ENCODE measurements at places on chromosomes 13 and 19. TPM values are rescaled to one million over a fixed set of nuclear protein-coding genes. Genes with fewer than 3 reads are reported as not detected.

The ZNF737 gene
- total RNA-seq, result 2.2 TPM

The RXFP2 gene
- not detected for total RNA-seq

The NCR1 gene
- 0.27 TPM for total RNA-seq

The SCEL gene
- total RNA-seq, result not detected

The TPGS1 gene
- total RNA-seq, result 9.9 TPM

The ZNF667 gene
- total RNA-seq, result 3.1 TPM

The KLK2 gene
- not detected for total RNA-seq

The COX7A1 gene
- 1,741 TPM for total RNA-seq

The ZNF181 gene
- total RNA-seq, result 17.7 TPM

The ONECUT3 gene
- not detected for total RNA-seq

The SIGLEC5 gene
- 0.65 TPM for total RNA-seq

The HMGB1 gene
- 126 TPM for total RNA-seq

The PABPC3 gene
- 0.09 TPM for total RNA-seq

The STOML3 gene
- not detected for total RNA-seq

The FXYD3 gene
- total RNA-seq, result not detected

The ZNF471 gene
- 7.3 TPM for total RNA-seq

The CEACAM7 gene
- not detected for total RNA-seq

The NLRP4 gene
- not detected for total RNA-seq

The SPACA4 gene
- not detected for total RNA-seq

The ATP12A gene
- total RNA-seq, result not detected

The GADD45GIP1 gene
- 25.4 TPM for total RNA-seq

The CGB8 gene
- not detected for total RNA-seq

The SLC6A16 gene
- total RNA-seq, result 0.95 TPM

The SIGLEC7 gene
- 0.82 TPM for total RNA-seq

The SUGT1 gene
- total RNA-seq, result 39.7 TPM

All from psoas muscle (tissue), 8 donors.